ENCODE measurements at places on chromosomes 6 and 20.

- DNase-seq, result no peak
Measured at GRCh38 chr20:57130160-57130772, 136.2 kb downstream of the BMP7 start.

- DNase-seq, result no peak
Measured at GRCh38 chr6:47075168-47075567, 33.0 kb upstream of the ADGRF1 start.

- peak; percentile 86 for DNase-seq
Measured at GRCh38 chr6:158819213-158819976, at the start of gene EZR. Gene EZR, minus strand, starts transcription at chr6:158819368. Its CDS starts 1,275 bp downstream, at chr6:158818093.

GRCh38 chr20:2742431-2742830 is 49.9 kb downstream of the EBF4 start:
- no peak for DNase-seq
